ENCODE measurements at places on chromosomes 7 and 10.

GRCh38 chr10:71528371-71529206 lies 131.9 kb downstream of the CDH23 start:
- DNase-seq = no peak

- DNase-seq = no peak
These were observed 43.5 kb downstream of the IDE start for GRCh38 chr10:92530421-92530820.

- no peak for DNase-seq
These were observed 831 bp downstream of the ZKSCAN5 start for GRCh38 chr7:99505324-99505662.

- DNase-seq = no peak
These were observed 80.4 kb upstream of the KMT2C start for GRCh38 chr7:152516216-152516615.

- no peak for DNase-seq
These were observed 976 bp downstream of the NAT16 start for GRCh38 chr7:101179117-101179516.

DNA sequence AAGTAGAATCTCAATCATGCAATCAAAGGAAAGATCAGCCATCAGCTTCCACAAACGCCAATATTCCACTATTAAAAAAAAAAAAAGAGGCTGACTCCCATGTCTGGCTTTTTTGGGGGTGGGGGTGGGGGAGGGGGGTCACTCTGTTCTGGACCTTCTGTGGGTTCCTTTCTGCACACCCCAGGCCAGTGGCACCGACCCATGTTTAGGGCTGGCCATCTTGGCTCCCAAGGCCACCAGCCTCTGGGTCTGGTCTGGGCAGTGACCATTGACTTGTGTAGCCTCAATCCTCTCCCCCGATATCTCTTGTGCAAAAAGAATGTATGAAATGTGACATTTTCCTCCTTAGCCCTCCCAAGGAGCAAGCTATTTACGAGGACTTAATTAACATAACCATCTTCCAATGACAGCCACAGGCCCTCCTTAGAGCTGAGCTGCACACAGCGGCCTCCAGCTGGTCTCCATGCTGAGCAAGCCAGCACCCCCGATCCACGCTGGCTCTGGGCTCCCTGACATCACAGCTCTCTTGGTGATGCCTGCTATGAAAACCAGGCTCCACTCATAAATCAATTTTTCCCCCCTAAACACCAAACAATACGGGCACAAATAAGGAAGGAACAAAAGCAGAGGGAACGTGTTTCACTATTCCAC lies 100.1 kb downstream of the ZRANB1 start:
- DNase-seq = no peak
